ENCODE measurements at places on chromosomes 3 and 15. TPM values are rescaled to one million over a fixed set of nuclear protein-coding genes. Genes with fewer than 3 reads are reported as not detected.
A peak's percentile ranks its signal among the peaks of the same experiment; 100 is the strongest.

Gene SNURF
- total RNA-seq, result 16.0 TPM

DNA sequence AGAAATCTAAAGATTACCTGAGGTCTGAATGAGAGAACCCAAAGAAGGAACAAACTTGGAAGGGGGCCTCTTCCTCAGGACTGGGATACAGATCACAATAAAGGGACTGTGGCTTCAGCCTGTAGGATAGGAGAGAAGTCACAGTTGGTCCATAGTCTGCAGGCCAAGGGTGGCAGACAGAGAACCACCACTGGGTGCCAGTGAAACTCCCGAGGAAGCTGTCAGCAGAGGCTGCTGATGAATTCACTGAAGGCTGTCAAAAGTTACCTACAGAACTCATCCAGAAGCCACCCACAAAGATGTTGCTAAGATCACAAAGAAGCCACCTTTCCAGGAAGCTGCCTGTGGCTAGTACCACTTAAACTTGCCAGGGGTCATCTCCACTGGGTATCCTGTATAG is 78.5 kb downstream of the TMCO5A start:
- no peak for DNase-seq

GRCh38 chr15:66130496-66131034 is 123.0 kb downstream of the MEGF11 start:
- DNase-seq, result no peak

DNA sequence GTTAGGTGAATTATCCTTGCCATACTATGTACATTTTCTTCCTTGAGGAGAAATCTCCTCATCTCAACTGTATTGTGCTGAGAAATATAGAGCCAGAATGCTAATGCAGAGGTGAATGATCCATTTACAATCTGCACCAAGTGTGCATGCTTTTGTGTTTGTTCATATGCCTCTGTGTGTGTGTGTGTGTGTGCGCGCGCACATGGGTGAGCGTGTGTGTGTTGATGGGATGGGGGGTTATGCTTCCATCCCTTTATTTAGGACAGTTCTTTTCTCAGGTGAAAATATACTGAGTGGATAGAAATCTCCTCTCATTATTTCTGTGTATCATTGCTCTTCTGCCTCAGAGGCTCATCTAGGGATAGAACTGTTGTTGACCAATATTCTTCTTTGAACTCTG is 626.1 kb downstream of the MCTP2 start:
- DNase-seq, result no peak

DNA sequence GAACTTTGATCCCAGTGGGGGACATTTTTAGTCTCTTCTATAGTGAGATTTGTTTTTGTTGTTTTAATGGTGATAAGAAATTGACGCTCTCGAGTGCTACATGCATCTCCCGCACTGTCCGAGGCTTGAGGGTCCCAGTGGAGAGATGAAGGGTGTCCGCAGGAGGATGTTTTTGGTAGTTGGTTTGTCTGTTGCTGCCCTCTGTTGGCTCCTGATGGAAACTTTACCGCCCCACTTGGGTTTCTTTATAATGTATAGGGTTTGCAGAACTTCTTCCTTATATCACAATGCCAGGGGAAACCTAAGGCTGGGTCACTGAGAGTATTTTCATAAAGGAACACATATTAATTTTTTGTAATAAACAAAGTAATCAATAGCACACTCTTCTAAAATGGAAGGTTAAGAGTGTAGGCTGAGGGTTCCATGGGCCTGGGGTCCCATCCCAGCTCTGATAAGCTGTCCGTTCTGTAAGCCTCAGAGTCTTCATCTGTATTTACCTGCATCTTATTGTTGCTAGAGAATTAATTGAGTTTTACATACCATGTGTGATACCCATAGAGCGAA is 185.3 kb upstream of the FEZF2 start:
- no peak for DNase-seq

DNA sequence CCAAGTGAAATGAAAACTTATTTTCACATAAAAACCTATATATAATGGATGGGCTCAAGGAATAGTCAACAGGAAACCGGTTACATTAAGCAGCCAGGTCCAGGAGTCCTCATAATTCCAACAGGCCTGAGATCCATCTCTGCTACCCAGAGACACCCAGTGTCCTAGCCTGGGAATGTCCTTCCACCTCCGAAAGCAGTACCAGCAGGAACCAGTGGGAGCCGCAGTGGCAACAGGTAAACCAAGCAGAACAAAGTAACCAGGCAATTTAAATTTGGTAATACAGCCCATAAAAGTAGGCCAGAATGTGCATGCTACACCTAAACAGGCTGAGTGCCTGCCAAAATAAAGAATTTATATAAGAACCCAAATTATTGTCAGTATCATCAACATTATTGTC is 195.6 kb downstream of the ZBBX start:
- no peak for DNase-seq

GRCh38 chr15:63203451-63204090 is 14.2 kb downstream of the RAB8B start:
- DNase-seq, result peak; percentile 44

- no peak for DNase-seq
These were observed 417.2 kb downstream of the ERC2 start for GRCh38 chr3:56051052-56051451.

Gene SLC9C1
- not detected for total RNA-seq

Gene GRIP2
- total RNA-seq, result 0.35 TPM

DNA sequence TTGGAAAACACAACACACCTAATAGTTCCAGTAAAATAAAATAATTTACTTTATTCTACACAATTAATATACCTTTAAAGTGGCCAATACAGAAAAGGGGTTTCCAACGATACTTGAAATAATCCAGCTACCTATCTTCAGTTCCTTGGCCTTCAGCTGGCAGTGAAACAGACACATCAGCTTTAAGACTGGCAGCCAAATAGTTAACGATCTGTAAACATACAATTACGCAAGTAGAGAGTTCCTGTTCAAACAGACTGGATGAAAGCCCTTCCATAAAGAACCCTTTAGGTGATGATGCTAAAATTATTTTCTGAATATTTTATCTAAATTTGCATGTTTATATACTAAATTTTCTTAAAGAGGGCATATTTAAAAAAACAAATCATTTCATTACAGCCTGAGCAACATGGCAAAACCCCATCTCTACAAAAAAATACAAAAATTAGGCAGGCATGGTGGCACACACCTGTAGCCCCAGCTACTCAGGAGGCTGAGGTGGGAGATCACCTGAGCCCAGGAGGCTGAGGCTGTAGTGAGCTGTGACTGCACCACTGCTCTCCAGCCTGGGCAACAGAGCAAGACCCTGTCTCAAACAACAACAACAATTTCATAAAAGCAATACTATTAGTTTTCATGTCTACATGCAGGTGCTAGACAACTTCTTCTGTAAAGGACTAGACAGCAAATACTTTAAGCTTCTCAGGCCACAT is 12.9 kb downstream of the DYNC1LI1 start:
- DNase-seq, result no peak

GRCh38 chr3:141326626-141327025 is 41.7 kb upstream of the ZBTB38 start:
- no peak for DNase-seq

Gene P2RY13
- total RNA-seq, result not detected

DNA sequence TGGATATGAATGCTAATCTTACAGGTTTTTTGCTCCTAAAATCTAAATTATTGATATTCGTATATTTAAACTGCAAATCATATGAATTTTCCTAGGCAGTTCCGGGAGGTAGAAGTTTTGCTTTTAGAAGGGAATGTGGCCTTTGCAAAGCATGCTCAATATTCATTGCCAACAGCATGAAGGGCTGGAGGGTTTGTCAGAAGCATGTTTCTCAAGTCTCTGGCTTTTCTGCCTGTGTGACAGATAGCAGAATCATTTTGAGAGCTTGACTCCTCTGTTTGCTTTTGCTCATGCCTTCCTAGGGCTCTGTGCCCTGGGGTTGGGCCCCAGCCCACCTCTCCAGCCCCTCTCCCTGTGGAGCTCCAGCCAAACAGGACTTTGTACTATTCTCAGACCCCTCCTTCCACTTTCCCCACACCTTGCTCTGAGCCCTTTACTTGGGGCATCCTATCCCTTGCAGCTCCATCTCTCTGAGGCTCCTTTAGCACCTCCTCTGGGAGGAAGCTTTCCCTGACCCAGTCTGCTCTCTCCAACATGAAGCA is 91.3 kb downstream of the ARNT2 start:
- DNase-seq, result no peak

DNA sequence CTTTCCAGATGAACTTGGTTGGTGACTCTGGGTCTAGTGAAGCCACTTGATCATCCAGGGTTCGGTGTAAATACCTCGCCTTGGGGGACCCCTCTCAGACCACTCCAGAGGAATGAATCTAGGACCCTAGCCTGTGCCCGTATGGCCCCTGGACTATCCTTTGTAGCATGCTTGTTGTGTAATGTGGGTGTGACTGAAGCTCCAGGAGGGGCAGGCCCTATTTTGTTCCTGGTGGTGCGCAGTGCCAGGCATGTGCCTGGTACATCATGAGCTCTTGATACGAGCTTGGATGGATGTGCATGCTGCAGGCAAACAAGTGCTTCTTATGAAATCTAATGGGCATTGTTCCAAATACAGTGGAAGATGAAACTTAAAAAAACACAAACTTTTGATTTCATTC is 82.8 kb downstream of the EBLN2 start:
- DNase-seq, result no peak

DNA sequence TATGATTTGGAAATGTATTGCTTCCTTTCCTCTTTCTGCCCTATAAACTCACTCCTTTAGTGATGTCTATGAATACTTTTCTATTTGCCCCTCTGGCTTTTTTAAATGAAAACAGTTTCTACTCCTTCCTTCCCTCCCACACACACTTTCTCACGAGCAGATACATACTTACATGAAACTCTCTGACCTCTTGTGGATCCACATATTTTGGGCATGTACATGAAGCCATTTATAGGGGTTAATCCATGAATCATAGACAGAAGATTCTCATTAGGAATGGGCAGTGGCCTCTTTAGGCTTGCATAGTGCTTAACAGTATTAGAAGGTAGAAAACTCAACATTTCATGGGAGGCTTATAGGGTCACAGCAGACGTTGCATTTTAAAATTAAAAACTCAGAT is 24.8 kb downstream of the ANAPC13 start:
- DNase-seq, result no peak

DNA sequence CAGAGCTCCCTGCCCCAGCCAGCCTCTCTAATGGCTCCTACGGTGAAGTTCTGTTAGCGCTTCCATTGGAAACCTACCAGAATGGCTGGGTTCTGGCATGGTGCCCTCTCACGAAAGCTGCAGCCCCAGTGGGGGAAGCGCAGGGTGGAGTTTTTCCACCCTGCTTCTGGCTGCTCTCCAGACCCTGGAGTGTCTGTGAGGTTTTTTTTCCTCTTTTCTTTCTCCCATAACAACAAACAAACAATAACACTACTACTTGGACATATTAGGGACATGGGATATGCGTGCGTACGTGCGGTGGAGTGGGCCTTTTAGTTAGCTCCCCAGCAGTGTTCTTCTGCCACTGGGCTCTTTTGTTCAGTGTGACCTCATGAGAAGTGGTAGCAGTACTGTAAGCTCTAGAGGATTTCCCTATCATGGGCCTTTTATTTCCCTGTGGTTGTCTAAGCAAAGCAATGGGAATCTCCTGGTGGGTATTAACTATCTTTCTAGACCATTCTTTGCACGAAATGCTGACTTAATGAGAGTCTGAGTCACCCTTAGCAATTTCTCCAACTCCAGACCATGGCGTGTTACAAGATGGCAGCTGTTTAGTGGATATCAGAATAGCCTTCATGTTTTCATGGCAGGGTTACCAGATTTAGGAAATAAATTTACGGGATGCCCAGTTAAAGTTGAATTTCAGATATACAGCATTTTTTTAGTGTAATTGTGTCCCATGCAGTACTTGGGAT is 161.9 kb downstream of the FNDC3B start:
- DNase-seq, result no peak

Gene CXCR6
- 58.8 TPM for total RNA-seq

- DNase-seq, result no peak
These were observed 45.8 kb upstream of the FOXP1 start for GRCh38 chr3:71629289-71629688.

Gene ZNF619
- total RNA-seq, result 10.6 TPM

Gene PLIN1
- 0.15 TPM for total RNA-seq

- DNase-seq, result no peak
These were observed 31.2 kb upstream of the CCDC80 start for GRCh38 chr3:112671930-112672715.

DNA sequence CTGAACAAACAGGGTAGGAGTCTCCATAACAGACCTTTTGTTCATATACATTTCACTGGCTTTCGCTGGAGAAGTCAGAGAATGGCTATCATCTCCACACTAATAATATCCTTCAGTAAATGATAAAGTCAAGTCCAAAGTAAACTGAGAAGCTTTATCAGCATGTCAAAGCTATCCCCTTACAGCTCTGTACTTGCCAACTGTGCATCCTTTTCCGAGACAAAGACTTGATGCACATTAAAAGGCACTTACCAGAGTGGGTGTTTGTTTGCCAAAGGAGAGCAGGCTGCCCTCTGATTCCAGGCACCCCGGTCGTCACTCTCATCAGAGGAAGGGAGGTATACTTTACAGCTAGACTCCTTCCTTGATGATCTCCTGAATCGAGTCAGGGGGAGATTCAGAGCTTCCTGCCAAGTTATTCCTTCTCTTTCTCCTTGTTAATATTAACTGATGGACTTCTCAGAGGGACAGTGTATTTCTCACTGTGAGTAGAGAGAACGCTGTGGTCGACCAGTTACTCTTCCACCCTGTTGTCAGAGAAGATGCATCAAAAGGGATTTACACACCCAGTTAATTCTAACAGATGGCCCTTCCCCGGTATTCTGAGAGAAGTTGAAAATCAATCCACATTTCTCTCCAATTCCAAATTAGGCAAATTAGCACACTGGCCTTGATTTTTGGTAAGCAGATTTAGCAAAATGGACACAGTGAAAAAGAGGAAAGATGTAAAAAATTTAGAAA is 504.7 kb upstream of the NR2F2 start:
- DNase-seq, result no peak

Gene CLN6
- total RNA-seq, result 40.0 TPM

Gene CHRNB4
- total RNA-seq, result not detected

Measured in activated CD4-positive, alpha-beta memory T cell treated with anti-CD3 and anti-CD28 coated beads, Interleukin-2, amount 10 ng/mL, durations not matched to agents 7 days and 5 days (primary cell).